ENCODE measurements at places on chromosomes 3 and 15.
A peak's percentile ranks its signal among the peaks of the same experiment; 100 is the strongest.

DNA sequence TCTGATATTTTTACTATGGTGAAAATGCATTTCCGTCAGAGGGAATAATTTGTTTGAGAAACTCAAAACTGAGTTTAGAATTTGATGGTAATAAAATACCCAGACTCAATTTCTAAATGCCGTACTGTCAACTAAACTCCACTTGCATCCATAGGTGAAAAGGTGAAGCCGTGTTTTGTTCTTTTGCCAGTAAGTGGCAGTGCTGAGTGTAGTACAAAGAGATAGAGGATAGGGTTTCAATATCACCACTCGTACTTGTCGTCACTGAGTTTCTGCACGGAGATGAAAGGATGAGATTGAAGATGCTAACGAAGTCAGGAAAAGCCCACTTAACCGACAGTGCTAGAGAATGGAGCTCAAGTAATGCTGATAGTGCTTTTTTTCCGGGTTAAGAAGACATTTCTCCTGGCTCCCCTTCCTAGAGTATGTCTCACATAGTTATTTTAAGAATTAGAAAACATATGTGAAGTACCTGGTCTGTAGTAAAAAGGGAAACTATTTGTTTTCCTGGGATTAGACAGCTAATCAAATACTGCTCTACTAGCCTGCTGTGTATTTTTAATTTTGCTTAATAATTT, 345.1 kb downstream of the IL5RA start:
- no peak for DNase-seq

- no peak for DNase-seq
These were observed 317.8 kb upstream of the AGTR1 start for GRCh38 chr3:148379763-148380382.

DNA sequence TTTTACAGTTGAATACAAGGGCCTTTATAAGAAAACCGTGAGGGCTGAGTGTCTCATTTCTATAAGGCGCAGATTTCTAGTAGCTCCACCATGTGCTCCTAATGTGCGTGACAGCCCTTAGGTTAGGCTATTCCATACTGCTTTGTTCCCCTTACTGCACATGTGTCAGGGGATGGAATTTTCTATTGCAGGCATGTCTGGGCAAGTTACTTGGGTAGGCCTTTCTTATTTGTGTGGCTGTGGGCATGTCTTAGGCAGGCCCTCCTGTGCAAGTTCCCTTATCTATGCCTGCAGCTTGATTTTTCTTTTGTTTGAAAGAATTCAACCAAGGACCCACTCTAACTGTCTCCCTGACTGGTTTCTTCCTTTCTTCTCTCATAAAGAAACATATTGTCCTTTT, 434.2 kb upstream of the CNTN3 start:
- DNase-seq: no peak

DNA sequence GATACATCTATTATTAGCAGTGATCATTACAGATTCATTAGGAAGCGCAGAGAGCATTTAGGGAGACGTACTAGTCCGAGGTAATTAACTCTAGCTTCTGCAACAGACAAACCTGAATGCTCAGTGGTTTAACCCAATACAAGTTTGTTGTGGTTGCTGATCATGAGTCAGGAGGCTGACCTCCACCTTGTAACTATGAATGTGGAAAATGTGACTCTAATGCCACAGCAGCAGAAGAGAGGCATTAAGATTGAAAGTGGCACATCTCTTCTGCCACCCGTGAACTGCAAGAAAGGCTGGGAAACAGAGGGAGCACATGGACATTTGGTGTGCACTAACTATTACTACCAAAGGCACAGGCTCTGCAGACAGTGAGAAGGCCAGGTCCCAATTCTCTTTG, 71.2 kb upstream of the C3orf80 start:
- no peak for DNase-seq

GRCh38 chr3:11610044-11610671, 33.6 kb downstream of the VGLL4 start:
- peak; percentile 70 for DNase-seq
